ENCODE measurements at places on chromosomes 5 and 9.

DNA sequence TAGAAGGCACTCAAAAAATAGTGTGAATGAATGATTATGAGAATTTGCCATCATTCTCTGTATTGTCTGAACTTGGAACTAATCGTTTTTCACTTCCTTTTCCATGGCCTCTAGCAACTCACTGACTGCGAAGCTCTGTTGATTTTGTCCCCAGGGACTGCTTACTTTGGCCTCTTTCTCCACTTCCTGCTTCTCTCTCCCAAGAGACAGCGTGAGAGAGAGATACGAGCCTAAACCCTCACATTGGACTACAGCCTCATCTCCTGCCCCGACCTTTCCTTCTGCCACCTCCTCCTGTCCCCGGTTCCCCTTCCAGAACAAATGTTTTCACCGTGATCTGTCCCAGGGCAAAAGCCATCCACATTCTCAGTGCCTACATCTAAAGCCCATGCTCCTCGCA is 300.8 kb upstream of the PANK3 start:
- no peak for DNase-seq

DNA sequence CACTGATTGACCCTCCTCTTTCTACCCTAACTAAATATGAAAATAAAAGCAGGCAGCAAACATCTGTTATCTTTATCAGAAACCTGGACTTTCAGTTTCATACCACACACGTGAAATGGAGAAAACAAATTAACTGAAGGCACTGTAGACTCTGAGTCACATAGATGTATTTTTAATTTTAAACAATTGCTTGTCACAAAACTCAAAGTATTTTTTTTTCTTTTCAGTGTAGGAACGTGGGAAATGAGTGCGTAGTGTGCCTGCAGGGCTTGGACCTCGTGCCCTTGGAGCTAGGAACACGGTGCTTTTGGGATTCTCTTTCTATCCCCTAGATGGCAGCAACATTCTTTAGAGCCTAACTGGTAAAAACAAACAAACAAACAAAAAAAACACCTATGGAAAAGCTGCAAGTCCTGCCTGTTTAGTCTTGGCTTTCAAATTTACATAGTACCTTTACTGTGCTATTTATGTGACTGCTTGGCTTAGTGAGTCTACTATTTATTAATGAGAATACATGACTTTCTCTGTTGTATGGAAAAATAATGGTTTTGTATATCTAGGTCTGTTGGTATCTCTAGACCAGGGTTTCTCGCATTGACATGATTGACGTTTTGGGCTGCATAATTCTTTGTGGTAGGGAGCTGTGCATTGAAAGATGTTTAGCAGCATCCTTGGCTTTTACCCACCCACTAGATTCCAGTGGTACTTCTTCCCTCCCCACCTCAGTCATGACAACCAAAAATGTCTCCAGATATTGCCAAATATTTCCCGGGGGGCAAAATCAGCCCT is 16.8 kb upstream of the ACTBL2 start:
- no peak for DNase-seq

DNA sequence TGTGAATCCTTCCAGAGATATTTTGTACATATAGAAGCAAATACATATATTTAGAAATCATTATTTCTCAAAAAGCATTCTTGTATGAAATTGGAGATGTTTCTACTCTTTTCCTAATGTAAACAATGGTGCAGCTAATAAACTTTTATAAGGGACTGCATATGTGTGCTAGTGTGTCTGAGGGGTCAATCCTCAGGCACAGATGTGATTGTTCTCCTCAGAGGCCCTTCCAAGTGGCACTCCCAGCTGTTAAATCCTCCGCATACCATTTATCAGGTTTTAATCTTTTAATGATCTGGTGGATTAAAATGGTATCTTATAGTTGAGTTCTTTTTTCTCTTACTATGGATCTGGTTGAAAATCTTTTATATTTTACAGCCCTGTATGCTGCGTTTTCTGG is 5.6 kb upstream of the OMD start:
- DNase-seq: no peak

DNA sequence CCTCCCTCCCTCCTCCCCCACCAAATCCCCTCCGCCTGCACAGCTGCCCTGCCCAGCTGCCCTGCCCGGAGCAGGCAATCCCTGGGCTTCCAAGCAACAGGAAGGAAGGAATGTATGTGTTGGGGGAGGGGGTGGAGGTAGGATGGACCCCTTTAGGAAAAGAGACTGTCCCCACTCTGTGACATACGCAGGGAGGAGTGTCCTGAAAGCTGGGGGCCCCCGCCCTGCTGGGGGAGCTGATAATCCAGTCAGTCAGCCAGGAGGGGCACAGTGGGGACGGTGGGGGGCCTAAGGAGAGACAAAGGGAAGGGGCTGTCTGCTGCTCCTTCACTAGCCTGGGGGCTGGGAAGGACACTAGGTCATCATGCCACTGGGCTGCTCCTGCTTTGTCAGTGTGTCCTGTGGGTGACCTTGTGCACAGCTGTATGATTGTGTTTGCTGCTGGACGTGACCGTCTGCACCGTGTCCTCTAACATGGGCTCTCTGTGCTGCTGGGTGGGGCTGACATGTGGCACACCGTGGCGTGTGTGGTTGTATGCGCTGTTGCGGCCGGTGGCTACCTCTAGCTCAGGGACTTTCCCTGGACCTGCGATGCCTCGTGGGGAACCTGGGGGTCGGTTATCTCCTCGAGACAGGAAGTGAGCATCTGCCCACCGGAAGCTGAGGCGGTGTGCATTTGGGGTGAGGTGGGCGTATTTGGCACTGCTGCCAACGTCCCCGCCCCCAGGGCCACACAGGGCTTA is 3.0 kb downstream of the N4BP3 start:
- DNase-seq: peak; percentile 58

GRCh38 chr9:94591876-94592275 is 1.7 kb downstream of the FBP2 start:
- no peak for DNase-seq

GRCh38 chr9:99104459-99105151 is at the start of gene TGFBR1:
Gene TGFBR1, plus strand, starts transcription at chr9:99105113. Its CDS starts 93 bp downstream, at chr9:99105206.
- peak; percentile 88 for DNase-seq

DNA sequence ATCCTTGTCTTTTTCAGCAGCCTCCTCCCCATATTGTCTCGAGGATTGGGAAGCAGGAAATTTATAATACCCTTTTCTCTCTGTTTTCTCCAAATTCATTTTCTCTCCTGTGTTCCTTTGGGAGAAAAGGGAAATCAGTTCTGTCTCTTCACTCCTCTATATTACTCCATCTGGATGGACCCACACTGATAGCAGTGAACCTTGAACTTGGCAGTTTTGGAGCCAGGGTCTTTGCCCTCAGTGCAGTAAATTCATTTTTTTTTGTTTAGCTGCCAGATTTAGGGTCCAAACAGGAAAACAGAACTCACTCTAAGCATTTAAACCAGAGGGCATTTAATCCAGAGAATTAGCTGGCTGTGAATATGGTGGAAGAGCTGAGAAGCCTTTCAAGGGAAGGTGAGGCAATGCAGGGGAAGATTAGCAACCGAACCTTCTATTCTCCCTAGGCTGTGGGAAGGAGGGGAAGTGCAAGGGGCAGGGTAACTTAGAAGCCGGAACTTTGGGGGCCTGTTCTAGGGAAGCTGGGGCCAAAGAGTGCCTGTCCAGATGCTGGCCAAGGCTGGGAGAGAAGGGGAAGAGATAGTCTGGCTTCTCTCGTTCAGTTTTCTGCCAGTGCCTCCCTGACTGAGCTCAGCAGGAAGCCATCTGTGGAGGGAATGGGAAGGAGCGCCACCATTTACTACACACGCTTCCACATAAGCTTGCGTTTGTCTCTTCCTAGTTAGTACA is 16.3 kb upstream of the NPR2 start:
- no peak for DNase-seq

DNA sequence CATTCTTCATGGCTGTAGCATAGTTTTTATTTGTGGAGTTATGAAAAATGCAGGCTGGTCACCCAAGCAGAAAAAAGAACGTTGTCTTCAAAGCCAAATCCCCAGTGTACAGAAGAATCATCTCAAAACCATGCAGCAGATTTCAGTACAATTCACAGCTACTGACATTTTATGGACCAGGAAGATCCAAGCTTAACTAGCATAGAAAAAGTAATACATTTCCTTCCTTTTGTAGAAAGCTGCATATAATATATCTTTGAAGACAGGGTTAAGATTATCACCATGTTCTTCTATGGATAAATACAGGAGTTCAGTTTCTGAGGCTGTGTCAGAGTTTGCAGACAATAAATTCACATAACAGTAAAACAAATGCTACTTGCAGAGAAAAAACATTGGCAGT is 1054.8 kb upstream of the C9orf72 start:
- DNase-seq: no peak

GRCh38 chr5:10102706-10103497 is 146.8 kb downstream of the ATPSCKMT start:
- DNase-seq: no peak

DNA sequence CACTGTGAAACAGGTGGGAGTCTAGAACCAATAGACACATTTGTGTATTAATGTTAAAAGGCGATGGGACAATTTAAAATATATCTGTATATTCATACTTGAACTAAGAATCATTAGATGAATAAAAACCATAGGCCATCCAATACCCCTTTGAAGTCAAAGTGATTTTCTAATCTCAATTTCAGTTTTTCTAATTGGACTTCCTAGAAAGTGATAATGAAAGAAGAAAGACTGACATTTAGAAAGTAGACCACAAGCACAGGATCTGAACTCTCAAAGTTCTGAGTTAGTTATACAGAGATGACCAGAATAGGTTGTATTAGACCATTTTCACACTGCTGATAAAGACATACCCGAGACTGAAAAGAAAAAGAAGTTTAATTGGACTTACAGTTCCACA is 412.8 kb upstream of the PIK3R1 start:
- DNase-seq: no peak

DNA sequence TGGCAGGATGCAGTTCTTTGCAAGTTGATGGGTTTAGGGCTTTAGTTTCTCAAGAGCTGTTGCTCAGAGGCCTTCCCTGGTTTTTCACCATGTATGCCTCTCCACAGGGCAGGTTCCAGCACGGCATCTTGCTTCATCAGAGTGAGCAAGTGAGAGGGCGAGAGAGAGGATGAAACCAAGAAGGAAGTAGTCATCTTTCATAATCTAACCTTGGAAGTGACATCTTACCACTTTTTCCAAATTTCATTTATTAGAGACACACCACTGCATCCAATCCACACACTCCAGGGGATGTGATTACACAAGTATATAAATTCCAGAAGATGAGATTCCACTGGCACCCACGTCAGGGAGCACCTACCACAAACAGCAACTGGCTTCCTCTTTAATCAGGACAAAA is 294.4 kb downstream of the MARCHF11 start:
- no peak for DNase-seq

- no peak for DNase-seq
Observed at GRCh38 chr5:164358531-164359259, 853.3 kb downstream of the MAT2B start.

GRCh38 chr5:88867638-88868037 is 15.3 kb downstream of the MEF2C start:
- no peak for DNase-seq

DNA sequence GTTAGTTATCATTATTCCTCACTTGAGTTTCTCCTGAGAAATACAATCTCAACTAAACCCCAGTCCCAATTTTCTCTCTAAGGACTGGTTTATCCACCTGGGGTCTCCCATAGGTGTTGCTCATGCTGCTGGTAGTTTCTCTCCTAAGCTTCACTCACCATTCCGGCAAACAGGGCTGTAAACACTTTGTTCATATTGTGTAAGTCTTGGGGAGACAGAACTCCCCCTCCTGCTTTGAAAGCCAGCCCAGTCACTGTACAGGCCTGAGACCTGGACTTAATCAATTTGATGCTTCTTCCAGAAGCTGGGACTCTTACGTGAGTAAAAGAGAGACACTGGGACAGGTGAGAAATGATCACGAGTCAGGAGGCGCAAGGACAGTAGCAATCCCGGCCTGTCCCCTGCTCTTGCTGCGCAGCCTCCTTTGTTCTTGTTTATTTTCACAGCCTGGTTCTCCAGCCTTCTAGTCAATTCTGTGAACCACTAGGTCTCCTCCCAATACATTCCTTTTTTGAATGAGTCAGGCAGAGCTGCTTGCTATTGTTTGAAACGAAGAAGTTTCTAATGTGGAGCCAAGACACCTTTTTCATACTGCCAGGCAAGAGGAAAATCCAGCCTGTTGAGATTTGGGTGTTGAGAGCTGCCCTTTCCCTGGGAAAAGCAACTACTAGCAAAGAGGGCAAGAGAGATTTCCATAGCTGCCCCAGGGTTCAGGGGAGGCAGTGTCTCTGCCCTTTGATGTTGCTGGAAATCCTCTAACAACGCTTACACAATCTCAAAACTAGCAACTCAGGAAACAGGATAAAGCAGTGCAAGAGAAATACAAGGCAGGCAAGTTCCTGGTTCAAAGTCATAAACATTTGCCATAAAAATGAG is 9.2 kb upstream of the SHROOM1 start:
- DNase-seq: no peak

DNA sequence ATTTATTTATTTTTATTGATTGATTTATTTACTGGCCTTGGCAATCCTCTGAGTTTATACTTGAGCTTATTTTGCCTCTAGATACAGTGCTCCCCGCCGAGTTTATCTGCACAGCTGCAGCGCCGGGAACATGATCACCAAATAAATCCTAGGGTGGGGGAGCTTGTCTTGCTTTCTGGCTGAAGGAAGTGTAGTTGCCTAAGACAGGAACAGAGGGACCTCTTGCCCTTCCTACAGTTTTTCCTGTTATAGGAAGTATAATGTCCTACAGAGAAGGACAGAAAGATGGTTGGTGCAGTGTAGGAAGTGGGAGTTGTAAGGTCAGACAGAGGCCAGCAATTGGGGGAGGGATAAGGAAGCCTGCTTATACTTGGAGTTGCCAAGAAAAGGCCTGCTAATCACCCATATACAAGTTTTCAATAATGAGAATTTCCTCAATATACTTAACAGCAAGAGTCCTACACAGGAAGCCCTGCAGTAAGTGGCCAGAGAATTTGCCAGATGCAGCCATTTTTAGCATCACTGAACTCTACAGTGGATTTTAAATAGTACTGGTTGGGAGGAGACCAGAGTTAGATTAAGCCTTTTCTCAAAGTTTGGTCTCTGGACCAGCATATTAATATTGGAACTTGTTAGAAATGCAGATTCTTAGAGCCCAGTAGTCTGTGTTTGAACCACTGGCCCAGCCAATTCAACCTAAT is 7.7 kb downstream of the AOPEP start:
- DNase-seq: no peak

DNA sequence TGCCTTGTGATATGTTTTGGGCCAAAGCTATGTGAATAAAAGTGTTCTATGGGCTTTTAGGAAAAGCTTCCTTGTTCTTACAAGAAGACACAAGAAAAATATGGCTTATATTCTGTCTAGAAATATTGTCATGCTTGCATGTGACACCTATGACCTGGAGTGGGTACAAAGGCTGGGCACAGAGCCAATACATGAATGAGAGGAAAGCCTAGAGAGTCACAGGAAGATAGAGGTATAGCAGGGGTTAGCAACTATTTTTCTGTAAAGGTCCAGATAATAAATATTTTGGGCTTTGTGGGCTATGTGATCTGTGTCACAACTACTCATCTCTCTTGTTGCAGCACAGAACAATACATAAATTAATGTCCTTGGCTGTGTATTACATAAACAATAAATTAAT is 196.6 kb upstream of the CD180 start:
- DNase-seq: no peak

All from activated CD4-positive, alpha-beta T cell treated with anti-CD3 and anti-CD28 coated beads, Interleukin-2, amount 50 U/mL, for 1 hour (primary cell).